ENCODE measurements at places on chromosomes 16 and 17. TPM values are rescaled to one million over a fixed set of nuclear protein-coding genes. Genes with fewer than 3 reads are reported as not detected.

DNA sequence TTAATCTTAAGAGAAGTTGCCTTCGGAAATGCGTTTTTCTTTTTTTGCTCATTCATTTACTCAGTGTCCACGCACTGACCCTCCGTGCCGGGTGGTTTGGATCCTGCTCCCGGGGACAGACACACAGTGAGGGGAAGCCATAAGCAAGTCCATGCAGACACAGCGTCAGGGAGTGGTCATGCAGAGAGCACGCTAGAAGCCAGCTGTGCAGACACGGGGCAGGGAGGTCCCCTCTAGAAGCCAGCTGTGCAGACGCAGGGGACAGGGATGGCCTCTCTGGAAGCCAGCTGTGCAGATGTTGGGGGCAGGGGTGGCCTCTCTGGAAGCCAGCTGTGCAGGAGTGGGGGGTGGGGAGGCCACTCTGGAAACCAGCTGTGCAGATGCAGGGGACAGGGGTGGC, 4.8 kb downstream of the GAA start:
- DNase-seq, result peak; percentile 54

GRCh38 chr17:43832168-43832975, 574 bp downstream of the MPP3 start:
- DNase-seq, result peak; percentile 69

- no peak for DNase-seq
Observed at GRCh38 chr17:81509972-81510784, 2.4 kb downstream of the ACTG1 start.

DNA sequence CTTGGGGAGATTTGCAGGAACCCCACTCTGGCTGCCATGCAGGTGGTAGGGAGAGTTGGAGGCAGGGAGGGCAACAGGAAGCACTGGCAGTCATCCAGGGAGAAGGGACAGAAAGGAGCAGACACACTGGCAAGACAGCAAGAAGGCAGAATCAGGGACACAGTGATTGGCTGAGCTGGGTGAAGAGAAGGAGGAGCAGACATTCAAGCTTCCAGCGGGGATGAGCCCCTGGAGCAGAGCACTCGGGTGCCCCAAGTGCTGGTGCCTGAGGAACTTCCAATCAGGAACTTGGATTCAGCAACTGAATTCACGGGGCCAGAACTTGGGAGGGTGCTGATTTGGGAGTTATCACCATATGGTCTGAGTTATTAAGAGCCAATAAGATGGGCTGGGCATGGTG, 6.3 kb upstream of the ITGA3 start:
- DNase-seq, result no peak

DNA sequence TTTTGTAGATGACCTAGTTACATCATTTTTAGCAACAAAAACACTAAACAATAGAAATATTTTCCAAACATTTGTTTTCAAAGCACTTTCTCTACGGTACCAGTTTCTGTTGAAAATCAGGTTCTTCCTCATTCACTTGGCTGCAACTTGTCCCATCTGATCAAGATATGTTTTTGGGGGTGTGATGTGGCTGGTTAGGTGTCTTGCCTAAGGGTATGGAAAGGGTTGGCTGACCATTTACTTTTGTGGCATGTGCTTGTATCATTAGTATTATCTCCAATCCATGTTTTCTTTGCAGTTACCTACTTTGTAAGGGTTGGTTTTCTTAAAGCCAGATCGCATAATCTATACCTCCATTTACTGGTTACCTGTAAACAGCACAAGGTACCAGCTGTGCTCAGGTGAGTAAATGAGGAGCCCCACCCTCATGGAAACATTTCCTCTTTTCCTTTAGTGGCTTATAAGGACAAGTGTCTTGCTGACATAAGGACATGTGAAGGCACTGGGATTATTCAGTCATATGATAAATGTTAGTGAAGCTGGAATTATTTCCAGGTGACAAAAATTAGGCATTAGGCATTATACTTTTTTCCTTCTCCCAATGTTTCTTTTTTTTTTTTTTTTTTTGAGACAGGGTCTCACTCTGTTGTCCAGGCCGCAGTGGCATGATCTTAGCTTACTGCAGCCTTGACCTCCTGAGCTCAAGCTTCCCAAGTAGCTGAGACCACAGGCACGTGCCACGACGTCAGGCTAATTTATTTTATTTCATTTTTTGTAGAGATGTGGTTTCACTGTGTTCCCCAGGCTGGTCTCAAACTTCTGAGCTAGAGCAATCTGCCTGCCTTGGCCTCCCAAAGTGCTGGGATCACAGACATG, 162.0 kb downstream of the CCDC182 start:
- DNase-seq, result no peak

Gene SOX15
- total RNA-seq, result not detected
